ENCODE measurements at places on chromosomes 5 and 9.

DNA sequence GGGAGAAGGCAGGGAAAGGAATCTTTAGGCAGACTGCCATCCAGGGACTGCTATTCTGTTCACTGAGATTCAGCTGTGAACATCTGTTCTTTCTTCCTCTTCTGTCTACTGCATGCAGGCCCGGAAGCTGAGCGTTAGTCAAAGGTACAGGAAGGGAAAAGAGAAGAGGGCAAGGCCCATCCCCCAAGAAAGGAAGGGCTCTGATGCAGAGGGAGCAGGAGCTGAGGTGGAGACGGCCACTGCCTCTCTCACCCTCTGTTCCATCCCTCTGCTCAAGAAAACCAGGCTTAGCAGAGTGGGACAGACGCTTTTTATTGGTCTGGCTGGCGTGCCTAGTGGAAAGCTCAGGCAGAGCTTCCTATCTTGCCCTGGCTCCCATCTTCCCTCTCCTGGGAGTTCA, 57.6 kb downstream of the PFDN1 start:
- no peak for DNase-seq

DNA sequence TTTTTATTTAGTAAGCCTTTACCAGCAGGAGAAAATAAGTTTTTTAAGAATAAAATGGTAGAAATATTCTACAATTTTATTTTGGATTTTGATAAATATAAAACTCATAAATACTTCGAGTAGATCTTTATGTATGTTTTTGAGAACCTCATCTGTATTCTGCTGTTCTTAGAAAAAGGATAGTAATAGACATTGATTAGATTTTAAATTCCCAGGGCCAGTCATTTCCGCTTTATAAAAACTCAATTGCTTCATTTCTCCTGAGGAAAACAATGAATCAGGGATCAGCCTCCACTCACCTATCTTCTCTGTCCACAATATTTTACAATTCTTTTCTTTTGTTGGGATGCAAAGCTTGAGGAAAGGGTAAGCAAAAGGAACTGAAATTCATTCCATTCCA, 1983.5 kb upstream of the C9orf72 start:
- no peak for DNase-seq

DNA sequence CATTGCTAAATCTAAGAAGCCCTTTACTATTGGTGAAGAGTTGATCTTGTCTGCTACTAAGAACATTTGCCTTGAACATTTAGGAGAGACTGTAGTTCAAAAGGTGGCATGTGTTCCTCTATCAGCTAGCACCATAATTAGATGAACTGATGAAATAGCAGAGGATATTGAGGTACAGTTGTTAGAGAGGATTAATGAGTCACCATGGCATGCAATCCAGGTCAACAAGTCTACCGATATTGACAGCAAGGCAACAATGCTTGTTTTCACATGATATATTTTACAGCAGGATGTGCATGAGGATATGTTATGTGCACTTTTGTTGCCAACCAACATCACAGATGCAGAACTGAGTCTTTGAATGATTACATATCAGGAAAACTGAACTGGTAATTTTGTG, 134.3 kb upstream of the CDH9 start:
- DNase-seq, result no peak

GRCh38 chr9:113546566-113546965, 83.0 kb downstream of the RGS3 start:
- DNase-seq, result no peak

All from neural crest cell (in vitro differentiated cells).